Type B pancreatic cell (in vitro differentiated cells): ENCODE measurements at places on chromosomes 13 and 19. TPM values are rescaled to one million over a fixed set of nuclear protein-coding genes. Genes with fewer than 3 reads are reported as not detected.
A peak's percentile ranks its signal among the peaks of the same experiment; 100 is the strongest.

GRCh38 chr13:41608839-41609177, 151.5 kb downstream of the RGCC start:
- DNase-seq: no peak

GRCh38 chr13:51728972-51729371, 75.0 kb downstream of the DHRS12 start:
- no peak for DNase-seq

DNA sequence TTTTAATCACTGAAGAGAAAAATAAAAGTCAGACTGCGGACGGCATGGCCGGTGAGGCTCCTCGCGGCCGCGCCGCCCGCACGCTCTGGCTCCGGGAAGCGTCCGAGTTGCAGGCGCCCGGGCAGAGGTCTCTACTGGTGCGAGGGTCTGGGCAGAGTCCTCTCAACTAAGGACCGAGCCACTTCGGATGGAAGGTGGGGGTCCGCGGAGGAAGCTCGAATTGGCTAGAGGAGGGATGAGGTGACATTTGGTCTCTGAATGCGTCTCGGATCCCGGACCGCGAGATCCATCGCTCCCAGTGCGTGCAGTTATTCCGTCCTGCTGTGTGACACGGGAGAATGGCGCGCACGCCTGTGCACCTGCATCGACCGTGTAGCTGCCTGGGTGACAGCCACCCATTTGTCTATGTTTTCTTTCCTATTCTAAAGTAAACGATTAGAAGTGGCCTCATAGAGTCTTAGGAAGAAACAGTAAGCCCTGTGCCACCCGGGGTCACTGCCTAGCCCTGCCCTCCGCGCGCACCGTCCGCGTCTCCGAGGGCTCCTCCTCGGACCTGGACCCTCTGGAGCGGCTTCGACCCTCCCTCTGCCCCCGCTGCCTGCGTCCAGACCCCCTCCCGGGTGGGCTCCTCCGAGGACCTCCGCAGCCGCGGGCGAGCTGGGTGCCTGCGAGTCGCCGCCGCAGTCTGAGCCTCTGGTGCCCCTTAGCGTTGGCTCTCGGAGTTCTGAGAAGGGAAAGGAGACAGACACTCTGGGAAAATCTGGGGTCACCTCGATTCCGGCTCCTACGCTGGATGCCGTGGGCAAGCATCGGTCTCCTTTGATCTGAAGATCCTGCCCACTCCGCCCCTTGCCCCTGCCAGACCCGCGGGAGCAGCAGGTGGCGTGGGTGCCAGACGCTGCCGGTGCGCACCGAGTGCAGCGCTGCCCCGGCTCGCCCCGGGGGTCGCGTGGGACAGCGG, 347.4 kb downstream of the LIG4 start:
- DNase-seq: peak; percentile 77

KL gene
- 3.6 TPM in 2 replicates for total RNA-seq

- DNase-seq: no peak
Measured at GRCh38 chr13:112457485-112457884, 81.3 kb downstream of the SPACA7 start.

- DNase-seq: no peak
Measured at GRCh38 chr19:22502766-22503165, 80.6 kb upstream of the ZNF98 start.
